ENCODE measurements at places on chromosomes 3 and 15.
A peak's percentile ranks its signal among the peaks of the same experiment; 100 is the strongest.

DNA sequence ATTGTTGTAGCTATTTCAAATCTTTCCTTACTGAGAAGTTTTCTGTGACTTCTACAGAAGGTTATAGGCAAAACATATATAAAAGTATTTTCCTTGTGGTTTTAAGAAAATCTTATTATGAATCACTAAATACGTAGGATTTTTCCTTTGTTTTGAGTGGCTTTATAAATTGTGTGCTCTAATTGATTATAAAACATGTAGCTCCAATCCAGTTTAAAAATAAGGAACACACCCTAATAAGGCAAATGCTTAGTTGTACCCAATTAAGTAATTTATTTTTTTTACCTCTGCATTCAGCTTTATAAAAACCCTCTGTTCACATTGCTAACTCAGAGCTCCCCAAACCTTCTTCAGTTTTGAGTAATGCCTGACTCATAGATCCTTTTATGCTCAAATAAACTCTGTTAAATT, 408.0 kb downstream of the NAALADL2 start:
- DNase-seq: no peak

DNA sequence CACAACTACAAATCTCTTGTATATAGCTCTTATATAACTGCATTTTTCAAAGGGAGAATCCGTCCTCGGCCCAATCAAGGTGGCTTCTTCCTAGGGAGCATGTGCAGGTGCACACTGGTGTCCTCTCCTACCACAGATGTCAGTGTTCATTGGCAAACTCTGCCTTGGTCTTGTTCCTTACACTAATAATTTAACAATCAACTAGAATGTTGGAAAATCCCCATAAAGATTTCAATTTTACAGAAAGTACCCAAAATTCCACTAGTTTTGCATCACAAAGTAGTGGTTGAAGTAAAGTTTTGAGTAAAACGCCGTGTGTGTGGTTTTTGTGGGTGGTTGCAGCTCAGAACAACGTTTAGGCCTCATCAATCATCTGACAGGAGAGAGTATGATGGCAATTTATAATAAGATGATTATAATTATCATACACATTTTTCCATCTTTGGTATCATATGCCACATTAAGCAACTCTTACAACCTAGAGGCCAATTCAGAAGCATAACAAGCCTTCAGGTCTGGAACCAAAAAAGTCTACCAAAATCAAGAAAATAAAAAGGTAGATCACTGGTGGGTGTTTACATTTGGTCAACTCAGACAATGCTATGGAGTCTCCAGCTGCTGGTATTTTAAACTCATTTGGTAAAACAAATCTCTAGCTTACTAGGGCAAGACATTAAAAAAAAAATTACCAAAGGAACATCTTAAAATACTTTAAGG, 128.9 kb upstream of the BHLHE40 start:
- no peak for DNase-seq

- DNase-seq: peak; percentile 27
These were observed 22.0 kb upstream of the NANOGP8 start for GRCh38 chr15:35107122-35107521.

- DNase-seq: no peak
These were observed 20.6 kb downstream of the MTMR14 start for GRCh38 chr3:9669720-9670432.

DNA sequence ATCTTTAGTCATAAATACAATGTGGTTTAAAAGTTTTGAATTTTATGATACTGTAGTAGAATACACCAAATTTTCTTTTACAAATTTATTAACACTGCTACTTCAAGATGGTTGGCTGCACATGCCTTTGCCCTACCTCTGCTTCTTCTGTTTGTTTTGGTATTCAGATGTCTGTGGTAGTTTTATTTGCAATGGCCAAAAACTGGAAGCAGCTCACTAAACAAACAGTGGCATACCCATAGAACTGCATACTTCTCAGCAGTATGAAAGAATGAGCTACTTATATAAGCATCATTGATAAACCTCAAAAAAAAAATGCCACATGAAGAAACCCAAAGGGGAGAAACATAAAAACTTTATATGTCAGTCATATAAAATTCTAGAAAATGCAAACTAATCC, 19.5 kb downstream of the ARIH2 start:
- DNase-seq: no peak

DNA sequence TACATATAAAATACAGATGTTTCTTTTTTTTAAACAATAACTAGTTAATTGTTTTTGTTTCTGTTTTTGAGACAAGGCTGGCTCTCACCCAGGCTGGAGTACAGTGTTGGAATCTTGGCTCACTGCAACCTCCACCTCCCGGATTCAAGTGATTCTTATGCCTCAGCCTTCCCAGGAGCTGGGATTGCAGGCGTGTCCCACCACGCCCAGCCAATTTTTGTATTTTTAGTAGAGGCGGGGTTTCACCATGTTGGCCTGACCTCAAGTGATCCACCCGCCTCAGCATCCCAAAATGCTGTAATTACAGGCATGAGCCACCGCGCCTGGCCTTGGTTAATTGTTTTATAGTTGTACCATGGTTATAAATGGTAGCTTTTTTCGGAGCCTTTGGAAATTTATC, 72.3 kb downstream of the PIAS1 start:
- DNase-seq: peak; percentile 29

DNA sequence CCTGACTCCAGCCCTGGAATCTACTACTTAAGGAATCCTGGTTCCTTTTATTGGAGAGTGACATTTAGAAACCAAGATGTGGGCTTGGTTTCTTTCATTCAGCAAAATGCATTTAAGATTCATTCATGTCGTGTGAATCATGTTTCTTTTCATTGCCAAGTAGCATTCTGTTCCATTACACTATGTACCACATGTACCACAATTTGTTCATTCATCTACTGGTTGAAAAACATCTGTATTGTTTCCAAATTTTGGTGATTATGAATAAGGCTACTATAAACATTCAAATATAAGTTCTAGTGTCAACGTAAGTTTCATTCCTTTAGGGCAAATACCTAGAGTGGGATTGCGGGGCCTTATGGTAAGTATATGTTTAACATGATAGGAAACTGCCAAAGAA, 264.2 kb downstream of the VPS13C start:
- DNase-seq: peak; percentile 90

DNA sequence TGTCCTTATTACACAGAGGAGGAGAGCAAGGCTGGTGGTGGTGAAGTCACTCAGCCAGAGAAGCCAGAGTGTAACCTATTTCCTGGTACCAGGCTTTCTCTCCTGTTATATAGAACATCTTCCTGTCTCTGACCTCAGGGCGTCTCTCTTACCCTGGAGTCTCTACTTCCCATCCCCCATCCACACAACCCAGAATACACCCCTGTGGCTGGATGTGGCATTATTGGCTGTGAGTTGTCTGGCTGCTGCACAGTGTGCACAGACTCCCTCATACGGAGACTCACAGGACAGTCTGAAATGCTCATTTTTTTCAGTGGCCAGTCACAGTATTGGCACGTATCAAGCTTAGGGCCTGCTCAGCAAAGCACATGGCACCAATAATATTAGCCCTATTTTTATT, 8.6 kb downstream of the PODXL2 start:
- no peak for DNase-seq

- peak; percentile 29 for DNase-seq
These were observed at the start of gene VIPR1 for GRCh38 chr3:42502429-42503250. TSS of gene VIPR1 (plus strand) at chr3:42502643. CDS start at chr3:42502736, 93 bp downstream.

DNA sequence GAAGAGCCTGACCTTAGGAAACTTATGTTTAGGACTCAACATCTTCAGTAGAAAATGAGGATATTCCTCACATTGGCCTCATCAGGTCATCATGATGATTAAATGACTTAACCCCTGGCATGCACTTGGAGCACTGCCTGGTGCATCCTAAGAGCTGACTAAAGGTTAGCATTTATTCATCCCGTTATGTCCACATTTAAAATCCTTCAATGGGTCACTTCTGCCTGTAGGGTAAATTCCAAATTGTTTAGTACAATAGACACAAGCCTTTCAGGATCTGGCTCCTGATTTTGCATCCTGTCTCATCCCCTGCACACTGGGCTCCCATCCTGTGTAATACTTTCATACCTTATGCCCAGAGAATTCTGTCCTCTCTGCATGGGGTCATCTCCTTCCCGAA, 195.2 kb upstream of the MCTP2 start:
- DNase-seq: no peak

- DNase-seq: peak; percentile 82
These were observed 34.7 kb downstream of the GBE1 start for GRCh38 chr3:81726735-81727134.

DNA sequence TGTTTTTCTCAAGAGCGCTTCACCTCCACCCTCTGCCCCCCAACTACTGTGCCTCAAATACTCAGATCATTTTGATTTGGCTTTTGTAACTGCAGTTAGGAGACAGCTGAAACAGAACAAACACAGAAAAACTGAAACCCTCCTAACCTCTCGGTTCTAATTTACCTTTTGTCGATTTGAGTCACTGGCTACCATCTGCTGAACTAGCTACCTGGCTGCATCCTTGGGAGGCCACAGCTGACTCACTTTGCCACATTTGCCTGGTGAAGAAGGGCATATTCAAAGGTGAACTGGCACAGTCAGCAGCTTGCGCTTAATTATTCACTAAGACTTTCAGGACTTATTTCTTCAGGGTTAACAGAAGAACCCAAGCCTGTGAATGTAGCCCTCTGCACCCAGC, 117.7 kb downstream of the FOXB1 start:
- no peak for DNase-seq

DNA sequence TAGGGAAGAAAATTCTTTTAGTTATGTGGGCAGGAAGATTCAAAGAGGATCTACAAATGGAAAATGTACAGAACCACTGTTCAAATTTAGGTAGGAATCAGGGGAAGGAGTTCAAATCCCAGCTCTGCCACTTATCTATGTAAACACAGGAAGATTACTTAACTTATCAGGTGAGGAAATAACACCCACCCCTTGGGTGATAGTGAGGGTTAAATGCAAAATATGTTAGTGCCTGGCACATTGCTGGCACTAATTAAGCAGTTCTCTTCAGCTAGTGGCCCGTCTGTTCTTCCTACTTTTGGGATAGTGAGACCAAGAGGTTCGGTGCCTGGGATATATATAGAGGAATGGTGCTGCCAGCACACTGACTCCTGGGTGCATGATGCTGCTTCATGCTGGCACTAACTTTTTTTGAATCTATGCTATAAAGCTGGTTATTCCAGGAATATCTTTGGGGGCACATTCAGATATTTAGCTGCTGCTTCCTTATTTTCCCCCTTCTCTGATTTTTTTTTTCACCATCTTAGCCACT, 83.8 kb downstream of the XRN1 start:
- no peak for DNase-seq

GRCh38 chr15:63234451-63234870, 42.9 kb upstream of the APH1B start:
- peak; percentile 81 for DNase-seq

DNA sequence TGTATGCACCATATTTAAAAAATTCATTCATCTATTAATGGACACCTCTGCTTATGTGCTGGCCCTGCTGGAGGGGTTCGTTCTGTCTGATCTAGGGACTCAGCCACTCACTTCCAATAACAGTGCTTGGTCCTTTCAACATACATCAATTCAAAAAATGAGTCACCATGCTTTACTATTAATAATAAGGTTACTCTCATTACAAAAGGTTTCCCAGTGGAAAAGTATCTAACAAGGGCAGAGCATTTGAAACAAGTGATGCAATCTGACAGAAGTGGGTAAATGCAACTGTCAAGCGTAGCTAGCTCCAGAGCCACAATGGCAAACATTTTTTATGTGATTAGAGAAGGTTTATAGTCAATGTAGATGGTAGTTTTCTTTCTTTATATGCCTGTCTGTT, 67.9 kb upstream of the TNIK start:
- peak; percentile 41 for DNase-seq

DNA sequence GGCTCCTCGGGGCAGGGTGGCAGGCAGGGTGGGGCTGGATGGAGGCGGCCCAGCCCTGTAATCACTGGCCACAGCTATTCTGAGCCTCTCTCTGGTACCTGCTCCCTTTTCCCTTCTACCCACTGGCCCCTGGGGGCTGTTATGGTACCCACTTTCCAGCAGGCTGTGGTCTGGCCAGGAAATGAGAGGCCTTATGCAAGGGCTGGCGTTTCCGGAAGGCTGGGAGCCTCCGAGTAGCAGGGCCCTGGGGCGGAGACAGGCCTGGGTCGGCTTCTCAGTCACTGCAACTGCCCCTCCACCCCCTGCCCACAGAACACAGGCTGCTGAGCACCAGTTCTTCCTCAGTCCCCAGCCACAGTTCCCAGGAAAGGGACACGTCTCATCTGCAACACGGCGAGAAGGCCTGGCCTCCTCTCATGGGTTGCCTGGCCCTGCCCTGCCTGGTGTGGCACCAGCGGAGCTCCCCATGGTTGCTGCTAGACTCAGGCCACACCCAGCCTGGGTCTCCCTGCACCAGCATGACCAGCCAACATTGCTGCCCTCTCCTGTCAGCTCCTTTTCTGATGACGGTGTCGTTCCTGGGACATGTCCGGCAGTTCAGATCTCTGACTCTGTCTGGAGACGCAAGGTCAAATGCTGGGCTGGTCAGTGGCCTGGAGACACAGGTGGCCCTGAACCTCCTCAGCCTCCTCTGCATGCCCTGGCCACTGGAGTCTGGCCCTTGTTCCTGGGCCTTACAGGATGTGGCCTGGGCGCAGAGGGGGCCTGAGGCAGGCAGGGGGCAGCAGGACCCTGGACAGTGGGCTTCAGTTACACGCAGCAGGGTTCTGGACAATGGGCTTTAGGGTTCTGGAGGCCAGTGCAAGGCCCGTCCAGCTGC, 6.5 kb downstream of the CHST13 start:
- no peak for DNase-seq

DNA sequence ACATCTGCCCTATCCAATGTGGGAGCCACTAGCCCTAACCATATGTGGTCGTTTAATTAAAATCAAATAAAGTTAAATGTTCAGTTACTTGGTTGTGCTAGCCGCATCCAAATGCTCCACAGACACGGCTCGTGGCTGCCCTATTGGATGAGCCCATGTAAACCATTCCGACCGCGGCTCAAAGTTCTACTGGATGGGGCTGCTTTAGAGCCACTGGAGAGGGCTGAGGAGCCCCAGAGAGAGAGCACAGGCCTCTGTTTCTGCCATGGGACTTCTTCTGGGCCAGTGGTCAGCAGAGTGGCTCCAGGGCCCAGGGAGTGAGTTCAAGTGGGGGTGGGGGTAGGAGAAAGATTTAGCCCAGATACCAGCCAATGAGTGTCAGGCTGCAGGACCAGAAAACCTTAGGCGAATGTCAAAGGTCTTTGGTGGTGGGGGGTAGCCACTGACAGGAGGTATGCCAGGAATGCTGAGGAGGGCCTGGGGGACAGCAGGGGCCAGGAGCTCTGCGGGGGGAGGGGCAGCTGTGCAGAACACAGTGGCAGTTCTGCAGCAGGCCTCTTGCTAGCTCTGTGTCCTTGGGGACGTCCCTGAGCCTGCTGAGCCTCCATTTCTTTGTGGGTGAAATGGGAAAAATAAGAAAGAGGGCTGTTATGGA, 30.1 kb downstream of the SPSB4 start:
- DNase-seq: no peak

- DNase-seq: no peak
These were observed 281.9 kb downstream of the TLE3 start for GRCh38 chr15:69815793-69816192.

- no peak for DNase-seq
These were observed 59.6 kb downstream of the C3orf38 start for GRCh38 chr3:88209356-88209755.

- peak; percentile 13 for DNase-seq
These were observed 42.3 kb downstream of the ADCY5 start for GRCh38 chr3:123406598-123406997.

GRCh38 chr3:136505676-136506075, 246.5 kb downstream of the STAG1 start:
- no peak for DNase-seq

- peak; percentile 30 for DNase-seq
These were observed 270.2 kb downstream of the ROBO1 start for GRCh38 chr3:79497447-79498111.

Data from cardiac fibroblast (primary cell).